ENCODE measurements at places on chromosomes 7 and 10.
A peak's percentile ranks its signal among the peaks of the same experiment; 100 is the strongest.

DNA sequence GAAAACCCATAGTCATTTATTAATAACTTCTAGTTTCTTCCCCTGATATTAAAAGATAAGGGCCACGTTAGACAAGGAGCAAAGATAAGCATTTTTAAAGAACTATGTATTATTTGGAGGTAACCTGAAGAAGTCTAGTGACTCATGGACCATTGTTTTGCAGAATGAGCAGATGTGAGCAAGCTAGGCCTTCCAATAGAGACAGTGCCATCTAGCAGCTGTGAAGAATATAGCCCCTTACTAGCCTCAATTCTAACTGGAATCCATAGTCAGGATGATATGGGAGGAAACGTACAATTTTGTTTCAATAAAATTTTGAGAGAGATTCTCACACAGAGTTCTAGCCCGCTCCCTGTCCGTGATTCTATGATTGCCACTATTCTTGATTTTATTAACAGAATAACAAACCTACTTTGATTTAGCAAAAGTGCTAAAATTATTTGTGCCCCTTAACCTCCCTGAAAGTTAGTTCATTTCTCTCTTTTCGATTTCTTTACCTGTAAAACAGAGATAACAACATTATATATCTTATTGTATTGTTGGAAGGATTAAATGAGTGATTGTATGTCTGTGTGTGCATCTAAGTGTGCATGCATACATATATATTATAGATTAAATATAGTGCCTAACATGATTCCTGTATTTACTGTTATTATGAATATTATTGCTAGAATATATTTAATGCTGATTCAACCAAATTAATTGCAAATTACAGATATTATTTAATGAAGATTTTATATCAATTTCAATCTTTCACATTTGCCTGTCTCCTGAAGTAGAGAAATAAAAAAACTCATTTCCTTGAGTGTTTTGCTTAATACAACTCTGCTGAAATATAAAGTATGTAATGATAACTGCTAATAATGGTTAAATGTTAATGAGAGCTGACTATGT, 22.7 kb downstream of the FAM237B start:
- DNase-seq = no peak

- no peak for DNase-seq
Measured at GRCh38 chr10:83012866-83013265, 1126.4 kb upstream of the GHITM start.

DNA sequence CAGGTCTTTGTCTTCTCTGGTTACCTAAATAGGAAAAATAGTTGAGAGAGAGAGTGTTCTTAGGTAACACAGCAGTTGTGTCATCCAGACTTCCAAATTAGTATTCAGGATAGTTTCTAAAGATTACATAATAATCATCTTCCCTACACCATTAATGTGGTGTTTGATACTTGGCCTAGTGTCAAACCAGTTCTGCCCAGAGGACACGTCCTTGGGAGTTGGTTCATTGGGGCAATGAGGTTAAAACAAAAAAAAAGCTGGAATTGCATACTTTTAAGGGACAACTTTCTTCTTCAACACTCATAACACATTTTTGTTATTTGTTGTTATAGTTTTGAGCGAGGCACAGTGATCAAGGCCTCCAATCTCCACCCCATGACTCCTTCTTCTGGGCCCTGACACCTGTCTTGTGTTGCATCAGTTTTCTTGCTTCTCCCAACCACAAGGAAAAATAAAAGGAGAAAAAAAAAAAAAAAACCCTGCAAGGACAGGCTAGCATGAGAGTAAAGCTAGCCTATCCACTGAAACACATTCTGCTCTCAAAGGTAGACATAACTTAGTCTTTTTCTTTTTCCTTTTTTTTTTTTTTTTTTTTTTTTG, 28.8 kb downstream of the STN1 start:
- DNase-seq = no peak

GRCh38 chr7:101602484-101603241, 26.4 kb downstream of the MYL10 start:
- DNase-seq = peak; percentile 61

DNA sequence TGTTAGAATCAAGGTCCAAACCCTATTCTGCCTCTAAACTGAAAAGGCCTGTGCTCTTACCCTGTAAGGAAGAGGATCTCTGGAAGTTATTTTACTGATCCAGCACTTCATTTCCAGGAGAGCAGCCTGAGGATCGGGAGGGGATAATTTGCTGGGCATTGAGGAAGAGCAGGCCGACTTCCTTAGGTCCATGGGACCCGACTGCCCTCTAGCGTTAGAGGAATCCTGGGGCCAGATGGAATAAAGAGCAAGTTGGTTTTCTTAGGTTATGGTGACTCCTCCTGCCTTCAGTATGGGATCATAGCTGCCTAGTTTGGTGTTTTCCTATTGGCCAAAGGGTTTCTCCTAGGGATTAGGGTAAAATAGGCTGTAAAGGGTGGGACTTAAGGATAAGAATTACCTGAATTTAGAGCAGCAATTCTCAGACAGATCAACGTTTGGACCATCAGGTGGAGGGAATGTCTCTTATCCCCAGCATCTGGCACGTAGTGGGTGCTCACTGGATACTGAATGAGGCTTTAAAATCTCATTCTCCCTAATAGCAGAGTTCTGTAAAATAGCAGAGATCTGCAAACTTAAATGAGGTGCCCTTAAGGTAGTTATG, 40.0 kb upstream of the SORBS1 start:
- peak; percentile 49 for DNase-seq

DNA sequence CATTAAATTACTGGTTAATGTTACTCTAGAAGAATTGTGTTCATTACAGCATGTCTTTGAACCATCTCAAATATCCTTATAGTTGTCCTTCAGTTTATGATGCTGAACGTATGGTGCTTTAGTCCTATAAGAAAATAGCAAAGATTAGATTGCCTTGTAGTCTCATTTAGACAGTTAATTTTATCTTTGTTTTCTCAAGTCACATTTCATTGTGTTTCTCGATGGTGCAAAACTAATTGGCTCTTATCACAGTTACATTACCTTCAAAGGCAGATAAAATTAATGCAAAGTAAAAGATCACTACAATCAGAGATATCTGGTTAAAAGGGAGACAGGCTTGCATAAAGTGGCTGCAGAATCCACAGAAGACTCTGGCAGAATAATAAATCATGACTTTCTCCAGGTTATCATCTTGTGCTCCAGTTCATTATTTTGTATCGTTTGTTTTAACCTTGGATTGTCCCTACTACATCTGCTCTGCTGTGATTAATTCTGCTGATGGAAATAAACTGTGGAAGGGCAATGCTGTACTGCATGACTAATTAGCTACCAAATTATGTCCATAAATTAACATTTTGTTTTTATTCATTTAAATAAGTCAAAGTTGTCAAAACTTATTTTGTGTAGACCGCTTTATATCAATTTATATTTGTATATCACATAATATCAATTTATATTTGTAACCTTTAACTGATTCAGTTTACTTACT, 24.2 kb downstream of the PRPS1L1 start:
- DNase-seq = no peak

DNA sequence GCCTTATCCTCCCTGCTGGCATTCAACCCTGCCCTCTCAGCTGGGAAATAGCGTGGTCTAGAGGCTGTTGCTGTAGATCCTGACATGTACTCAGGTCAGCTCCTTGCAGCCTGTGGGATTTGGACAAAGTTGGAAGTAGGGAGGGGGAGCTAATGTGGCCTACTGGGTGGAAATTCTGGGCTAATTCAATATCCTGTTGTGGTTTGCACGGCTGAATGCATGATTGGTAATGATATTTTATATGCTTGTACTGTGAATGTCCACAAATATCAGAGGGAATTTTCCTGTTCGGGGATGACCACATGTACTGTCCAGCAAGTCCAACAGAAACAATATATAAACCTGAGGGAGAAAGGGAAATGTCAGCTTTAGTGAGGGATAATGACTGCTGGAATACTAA, 22.1 kb upstream of the NPVF start:
- no peak for DNase-seq

GRCh38 chr10:132974249-132974796, 32.0 kb upstream of the CFAP46 start:
- DNase-seq = no peak

- no peak for DNase-seq
Measured at GRCh38 chr10:29730969-29731368, 96.2 kb upstream of the SVIL start.

GRCh38 chr7:89695241-89695640, 459.0 kb upstream of the STEAP1 start:
- no peak for DNase-seq

DNA sequence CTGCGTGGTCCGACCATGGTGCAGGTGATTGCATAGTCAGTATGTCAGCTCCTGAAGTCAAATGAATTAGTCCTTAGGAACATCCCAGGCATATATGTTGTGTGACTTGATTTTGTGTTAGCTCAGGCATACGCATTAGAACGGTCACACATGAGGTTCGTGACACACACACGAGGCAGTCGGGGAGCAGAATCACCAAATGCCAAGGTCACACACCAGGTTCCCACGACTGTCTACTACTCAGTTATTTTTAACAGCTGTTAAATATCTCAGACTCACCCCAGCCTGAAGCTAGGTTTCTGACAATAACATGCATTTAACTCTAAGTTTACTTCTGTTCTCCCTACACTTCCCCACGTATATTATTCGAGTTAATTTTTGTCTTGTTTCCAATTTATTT, 54.8 kb downstream of the DYNC2I1 start:
- no peak for DNase-seq

- DNase-seq = no peak
Measured at GRCh38 chr7:3561932-3562331, 260.9 kb downstream of the SDK1 start.

GRCh38 chr10:69895759-69896158, 94.1 kb downstream of the COL13A1 start:
- DNase-seq = no peak

GRCh38 chr7:125504848-125505247, 575.2 kb upstream of the POT1 start:
- DNase-seq = no peak

- DNase-seq = no peak
Measured at GRCh38 chr10:61705022-61705613, 42.4 kb downstream of the CABCOCO1 start.

- no peak for DNase-seq
Measured at GRCh38 chr10:83553366-83553765, 585.9 kb upstream of the GHITM start.

- DNase-seq = no peak
Measured at GRCh38 chr10:21715531-21716195, 181.6 kb downstream of the MLLT10 start.

- no peak for DNase-seq
Measured at GRCh38 chr10:75166623-75166972, 44.0 kb upstream of the VDAC2 start.

- peak; percentile 83 for DNase-seq
Measured at GRCh38 chr10:97334370-97335175, at the start of gene FRAT2. Gene FRAT2 (minus strand): TSS chr10:97334729. CDS start chr10:97334572, 157 bp downstream.

Measured in T-cell (primary cell).